ENCODE measurements at places on chromosomes 2 and 18.

DNA sequence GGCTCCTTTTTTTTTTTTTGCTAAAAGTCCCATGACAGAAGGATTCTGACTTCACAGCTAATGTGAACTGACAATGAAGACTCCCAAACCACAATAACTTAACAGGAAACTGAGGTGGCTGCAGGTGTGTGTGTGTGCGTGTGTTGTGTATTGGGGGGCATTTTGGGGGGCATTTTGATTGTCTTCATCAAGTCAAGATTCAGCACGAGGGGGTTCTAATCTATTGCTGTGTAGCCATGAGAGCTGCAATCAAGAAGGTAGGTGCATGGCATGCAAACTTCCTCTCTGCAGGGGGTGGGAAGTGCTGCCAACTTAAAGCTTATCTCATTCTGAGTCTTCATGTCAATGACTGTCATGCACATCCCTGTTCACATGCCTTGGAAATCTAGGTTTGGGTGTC is 25.2 kb downstream of the SPRED2 start:
- DNase-seq = no peak

DNA sequence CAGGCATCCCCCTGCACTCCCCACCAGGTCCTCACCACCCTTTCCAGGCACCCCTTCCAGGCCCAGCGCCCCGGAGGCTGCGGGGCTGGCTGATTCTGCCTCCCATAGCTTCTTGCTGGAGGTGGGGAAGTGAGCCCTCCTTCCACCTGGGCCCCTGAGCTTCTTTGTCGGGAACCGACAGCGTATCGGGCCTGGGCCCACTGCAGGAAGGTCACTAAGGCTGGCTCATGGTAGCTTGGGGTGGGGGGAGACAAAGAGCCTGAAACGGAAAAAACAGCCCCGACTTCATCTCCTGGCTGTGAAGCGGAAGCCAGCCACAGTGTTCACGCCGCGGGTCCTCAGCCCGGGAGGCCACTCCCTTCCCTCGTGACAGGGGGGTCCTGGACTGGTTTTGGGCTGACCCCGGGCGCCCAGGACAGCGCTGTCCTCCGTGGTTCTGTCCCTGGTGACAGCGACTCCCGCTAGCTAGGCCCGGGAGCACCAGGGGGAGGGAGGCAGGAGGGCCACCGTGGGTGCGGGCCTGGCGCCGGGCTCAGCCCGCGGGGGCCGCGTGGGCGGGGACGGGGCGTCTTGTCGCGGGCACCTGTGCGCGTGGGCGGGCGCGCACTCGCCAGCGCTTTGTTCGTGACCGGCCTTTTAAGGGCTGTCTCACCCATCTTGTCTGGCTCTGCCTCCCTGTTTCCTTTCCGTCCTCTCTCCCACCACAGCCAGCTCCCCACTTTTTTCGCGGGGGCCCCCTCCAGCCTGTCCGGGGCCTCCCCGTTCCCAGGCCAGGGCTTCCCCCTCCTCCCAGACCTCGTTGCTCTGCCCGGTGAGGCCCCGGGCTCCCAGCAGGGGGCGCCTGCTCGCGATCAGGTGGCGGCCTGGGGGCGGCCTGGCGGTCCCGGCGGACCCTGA is 64.9 kb downstream of the DNMT3A start:
- DNase-seq = peak; percentile 95

- no peak for DNase-seq
Observed at GRCh38 chr18:48122376-48122775, 191.9 kb upstream of the SMAD2 start.

DNA sequence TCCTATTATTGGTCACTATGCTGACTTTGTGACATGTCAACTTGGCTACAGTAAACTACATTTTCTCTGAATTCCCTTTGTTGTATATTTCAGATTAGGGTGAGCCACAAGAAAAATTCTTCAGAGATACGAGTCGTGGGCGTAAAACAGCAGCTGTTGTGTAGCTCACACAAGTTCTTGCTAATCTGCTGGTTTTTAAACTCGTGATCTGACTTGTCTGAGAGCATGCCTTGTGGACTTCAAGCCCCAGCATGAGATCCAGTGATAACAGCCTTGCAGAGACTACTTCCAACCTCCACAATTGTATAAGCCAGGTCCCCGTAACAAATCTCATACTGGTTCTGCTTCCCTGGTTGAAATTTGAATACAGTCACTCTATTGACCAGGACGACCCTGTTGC is 259.8 kb upstream of the LYPD1 start:
- no peak for DNase-seq

DNA sequence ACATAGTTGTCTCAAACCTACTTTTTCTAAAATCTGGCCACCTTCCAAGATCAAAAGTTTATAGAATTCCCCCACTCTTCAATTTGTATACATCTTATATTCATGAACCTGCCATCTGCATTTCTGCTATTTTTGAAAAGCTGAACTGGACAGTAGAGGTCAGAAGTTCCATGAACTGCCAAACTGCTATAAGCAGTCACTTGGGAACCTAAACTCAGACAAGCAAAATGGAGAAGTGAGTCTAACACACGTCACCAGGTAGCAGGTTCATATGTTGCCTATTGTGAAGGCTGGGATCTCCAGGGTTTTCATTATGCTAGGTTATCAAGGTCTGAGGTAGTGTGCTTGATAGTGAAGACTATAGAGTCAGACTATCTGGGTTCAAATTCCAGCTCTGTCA is 2.0 kb upstream of the MYO1B start:
- no peak for DNase-seq

DNA sequence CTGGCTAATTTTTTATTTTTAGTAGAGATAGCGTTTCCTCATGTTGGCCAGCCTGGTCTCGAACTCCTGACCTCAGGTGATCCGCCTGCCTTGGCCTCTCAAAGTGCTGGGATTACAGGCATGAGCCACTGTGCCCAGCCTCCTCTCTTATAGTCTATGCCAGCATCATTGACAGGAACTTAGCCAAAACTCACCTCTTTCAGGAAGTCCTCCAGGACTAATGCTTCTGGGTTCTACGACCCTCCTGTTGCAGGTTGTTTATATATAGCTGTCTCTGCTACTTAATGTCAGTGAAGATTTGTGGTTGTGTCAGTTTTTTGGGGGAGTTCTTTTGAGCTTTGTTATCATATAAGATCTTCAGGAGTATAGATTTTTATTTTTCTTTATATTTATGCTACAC is 112.1 kb upstream of the CDC42EP3 start:
- DNase-seq = no peak

DNA sequence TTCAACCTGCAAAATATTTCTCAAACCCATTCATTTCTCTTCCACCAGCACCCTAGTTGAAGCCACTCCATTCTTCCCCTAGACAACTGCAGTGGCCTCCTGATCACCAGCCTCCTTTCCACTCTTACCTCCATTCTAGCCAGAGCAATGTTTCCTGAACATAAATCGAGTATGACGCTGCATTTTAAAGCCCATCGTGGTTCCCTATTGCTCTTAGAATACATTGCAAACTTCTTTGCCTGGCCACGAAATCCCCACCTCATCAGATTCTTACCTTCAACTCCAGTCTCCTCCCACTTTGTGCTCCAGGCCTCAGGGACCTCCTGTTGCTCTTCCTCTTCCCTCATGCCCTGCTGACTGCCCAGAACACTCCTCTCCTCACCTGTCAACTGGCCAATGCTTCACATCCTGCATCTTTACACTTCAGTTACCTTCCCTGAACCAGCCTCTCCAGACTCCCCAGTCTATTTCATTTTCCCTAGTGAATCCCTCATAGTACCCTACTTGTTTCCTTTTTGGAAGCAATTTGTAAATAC is 176.5 kb upstream of the CTAGE1 start:
- DNase-seq = no peak

- DNase-seq = peak; percentile 63
Observed at GRCh38 chr2:136378712-136379595, 261.0 kb upstream of the CXCR4 start.

- DNase-seq = no peak
Observed at GRCh38 chr2:203786549-203787351, 80.3 kb downstream of the CD28 start.

- no peak for DNase-seq
Observed at GRCh38 chr2:17326717-17327116, 191.5 kb downstream of the RAD51AP2 start.

DNA sequence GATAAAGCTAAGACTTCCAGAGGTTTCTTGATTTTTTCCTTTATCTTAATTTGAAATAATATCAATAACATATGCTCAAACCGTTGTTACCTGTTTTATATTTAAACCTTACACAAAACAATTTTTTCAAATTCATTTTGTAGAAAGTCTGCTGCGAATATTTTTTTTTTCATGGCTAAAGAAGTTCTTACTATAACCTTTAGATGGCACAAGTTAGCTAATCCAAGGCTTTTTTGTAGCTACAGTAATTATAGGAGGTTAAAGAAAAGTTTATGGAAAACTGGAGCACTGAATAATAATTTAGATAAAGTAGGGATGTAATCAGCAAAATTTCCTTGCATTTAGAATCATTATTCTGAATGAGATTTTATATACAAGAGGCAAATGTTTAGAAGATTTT is 78.0 kb upstream of the PNPT1 start:
- no peak for DNase-seq

GRCh38 chr2:228602288-228602687 is 420.8 kb upstream of the SPHKAP start:
- DNase-seq = no peak

DNA sequence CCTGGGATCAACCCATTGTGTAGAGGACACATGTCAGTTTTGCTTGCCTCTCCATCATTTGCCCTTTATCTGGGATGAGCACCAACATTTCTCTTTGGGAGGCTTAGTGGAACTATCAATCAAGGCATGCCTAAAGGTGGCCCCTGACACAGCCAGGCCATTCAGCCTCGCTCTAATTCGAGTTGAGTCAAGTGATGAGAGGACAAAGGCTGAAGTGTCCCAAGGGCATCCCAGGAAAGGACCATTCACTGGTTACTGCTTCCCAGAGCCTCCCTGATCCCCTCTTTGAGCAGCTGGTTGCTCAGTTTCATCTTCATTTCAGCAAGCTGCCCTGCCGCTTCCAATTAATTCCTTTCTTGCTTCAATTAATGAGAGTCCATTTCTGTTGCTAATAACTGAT is 63.5 kb downstream of the DNER start:
- DNase-seq = no peak
